ENCODE measurements at places on chromosomes 4 and X. TPM values are rescaled to one million over a fixed set of nuclear protein-coding genes. Genes with fewer than 3 reads are reported as not detected.
A peak's percentile ranks its signal among the peaks of the same experiment; 100 is the strongest.

GAGE12J gene
- not detected for total RNA-seq

- DNase-seq = no peak
Observed at GRCh38 chr4:98602270-98602669, 56.1 kb downstream of the TSPAN5 start.

DNA sequence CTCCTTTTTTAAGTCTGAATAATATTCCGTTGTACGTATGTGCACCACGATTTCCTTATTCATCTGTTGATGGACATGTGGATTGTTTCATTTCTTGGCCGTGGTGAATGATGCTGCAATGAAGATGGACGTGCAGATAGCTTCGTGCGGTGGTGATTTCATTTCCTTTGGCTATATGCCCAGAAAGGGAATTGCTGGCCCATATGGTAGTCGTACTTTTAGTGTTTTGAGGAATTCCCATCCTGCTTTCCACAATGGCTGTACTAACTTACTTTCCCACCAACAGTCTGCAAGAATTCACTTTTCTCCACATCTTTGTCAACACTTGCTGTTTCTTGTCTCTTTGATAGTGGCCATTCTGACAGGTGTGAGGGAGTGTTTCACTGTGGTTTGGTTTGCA lies 12.8 kb downstream of the ZFP42 start:
- no peak for DNase-seq

- no peak for DNase-seq
Observed at GRCh38 chr4:88939697-88940096, 117.3 kb downstream of the FAM13A start.

- peak; percentile 68 for DNase-seq
Observed at GRCh38 chr4:16000708-16001483, 37.9 kb upstream of the FGFBP2 start.

CHIC1 gene
- 20.0 TPM for total RNA-seq

SOX3 gene
- not detected for total RNA-seq

CCDC160 gene
- total RNA-seq = 1.4 TPM

- no peak for DNase-seq
Observed at GRCh38 chr4:154564311-154564710, 1.5 kb downstream of the FGB start.

DNA sequence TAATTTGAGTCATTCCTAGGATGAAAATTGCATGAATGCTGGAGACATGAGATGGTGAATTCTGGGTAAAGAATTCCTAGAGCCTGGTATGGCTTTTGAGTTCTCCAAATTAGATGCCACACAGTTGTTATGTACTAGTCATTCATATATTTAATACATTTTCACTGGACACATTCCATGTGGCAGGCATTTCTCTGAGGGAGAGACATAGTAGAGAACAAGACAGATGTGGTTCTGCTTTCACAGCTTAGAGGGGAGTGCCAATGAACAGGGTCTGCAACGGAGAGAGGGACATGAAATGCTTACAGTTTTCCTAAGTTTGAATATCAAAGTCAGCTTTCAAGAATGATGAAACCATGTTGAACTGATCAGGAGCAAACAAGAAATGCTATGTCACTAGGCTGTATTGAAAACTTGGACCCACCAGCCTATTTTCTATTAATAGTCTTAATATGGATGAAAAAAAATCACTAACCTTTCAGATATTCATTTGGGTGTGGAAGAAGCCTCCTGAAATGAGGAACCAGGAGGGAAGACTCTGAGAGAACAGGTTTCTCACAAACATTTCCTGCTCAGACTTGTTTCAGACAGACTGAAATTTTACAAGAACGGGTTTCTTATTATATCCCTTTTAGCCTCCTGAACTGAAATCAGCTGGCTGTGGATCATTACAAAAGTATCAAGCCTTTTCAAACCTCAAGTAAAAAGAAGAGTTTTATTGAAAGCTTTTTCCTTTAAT lies 276.0 kb upstream of the TET2 start:
- no peak for DNase-seq

GRCh38 chr4:13087041-13087440 lies 397.1 kb downstream of the RAB28 start:
- DNase-seq = no peak

- DNase-seq = no peak
Observed at GRCh38 chr4:168691631-168692369, 194.9 kb downstream of the PALLD start.

TMPRSS11A gene
- total RNA-seq = not detected

GRCh38 chr4:151143162-151143561 lies 43.7 kb downstream of the RPS3A start:
- DNase-seq = no peak

PITX2 gene
- 0.95 TPM for total RNA-seq
